ENCODE measurements at places on chromosomes 5 and 9.

DNA sequence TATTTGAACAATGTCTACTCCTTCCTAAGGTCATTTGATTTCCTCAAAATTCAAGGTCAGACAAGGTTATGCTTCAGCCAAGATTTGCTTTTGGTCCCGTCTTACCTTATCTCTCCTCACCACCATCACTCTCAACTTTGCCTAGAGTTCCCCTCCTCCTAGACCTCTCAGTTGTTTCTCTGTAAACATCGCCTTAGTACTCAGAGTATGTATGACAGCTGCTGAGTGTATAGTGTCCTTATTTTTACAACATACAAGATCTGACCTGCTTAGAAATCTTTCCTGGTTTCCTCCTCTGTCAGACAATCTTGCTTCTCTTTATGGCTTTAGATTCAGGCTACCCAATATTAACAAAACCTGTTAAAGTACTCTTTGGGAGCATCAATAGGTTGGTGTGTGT lies 50.0 kb upstream of the C6 start:
- DNase-seq, result no peak

GRCh38 chr9:126788046-126788445 lies 16.8 kb upstream of the ZBTB43 start:
- no peak for DNase-seq

DNA sequence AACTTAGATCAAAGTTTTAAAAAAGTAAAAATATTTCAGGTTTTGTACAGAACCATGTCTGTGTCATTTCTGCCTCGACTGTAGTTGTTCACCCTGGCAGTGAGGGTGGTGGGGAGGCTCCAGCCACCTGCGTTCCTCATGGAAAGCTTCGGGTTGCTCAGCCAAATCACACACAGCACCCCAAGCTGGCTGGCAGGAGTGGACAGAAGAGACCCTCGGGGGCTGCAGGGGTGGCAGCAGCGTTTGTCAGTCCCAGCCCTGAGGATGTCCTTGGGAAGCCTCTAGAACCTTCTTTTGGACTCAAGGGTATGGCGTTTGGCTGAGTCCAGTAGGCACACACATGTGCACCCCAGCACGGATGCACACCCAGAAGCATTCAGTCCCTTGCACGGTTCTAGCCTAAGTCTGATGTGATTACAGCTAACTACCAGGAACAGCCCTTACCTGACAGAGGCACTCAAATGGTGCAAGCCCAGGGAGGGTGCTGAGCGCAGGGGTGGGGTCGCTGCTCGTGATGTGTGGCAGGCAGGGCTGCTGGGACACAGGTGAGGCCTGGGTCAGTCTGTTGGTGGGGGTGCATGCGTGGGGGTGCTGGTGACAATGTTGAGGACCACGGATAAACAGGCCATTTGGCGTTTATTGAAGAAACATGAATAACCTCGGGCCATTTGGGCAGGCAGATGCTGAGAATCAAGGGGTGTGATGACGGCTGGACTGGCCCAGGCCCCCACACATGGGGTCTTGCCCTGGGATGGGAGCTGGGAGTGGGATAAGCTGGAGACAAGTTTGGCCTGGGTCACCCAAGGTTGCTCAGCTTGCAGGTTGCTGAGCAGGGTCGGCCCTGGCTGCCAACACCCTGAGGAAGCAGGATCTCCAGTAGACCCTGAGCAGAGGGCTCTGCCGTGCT lies 103.4 kb downstream of the PHF2 start:
- no peak for DNase-seq

GRCh38 chr9:18114559-18115475 lies 359.1 kb upstream of the ADAMTSL1 start:
- no peak for DNase-seq

DNA sequence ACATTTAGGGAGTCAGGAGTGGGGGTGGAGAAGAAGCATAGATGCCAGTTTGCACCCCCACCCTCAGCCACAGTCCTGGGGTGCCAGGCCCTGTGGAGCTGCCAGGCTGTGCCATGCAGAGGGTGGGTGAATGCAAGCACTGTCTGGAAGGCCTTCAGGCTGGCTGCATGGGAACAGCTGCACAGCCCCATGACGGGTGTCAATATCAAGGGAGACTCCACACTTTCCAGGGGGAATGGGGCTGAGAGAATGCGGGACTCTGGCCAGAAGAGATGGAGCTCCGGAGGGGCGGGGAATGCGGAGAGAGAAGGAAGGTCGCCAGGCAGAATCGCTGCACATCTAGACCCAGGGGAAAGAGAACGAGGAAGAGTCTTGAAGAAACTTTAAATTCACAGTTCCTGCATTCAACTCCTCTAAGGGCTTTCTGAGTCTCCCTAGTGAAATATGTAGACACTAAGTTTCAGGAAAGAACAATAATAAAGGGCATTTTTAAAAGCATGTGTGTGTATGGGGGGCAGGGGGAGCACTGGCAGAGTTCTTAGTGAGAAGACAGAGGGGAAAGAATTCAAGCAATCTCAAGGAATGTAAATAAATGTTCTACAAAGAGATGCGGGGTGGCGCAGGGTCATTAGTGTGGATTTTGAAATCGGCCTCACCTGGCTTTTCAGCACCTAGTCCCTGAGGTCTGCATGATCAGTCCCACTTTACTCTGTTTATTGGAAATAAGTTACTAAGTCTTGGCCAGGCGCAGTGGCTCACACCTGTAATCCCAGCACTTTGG lies 59.1 kb downstream of the BOD1 start:
- no peak for DNase-seq

DNA sequence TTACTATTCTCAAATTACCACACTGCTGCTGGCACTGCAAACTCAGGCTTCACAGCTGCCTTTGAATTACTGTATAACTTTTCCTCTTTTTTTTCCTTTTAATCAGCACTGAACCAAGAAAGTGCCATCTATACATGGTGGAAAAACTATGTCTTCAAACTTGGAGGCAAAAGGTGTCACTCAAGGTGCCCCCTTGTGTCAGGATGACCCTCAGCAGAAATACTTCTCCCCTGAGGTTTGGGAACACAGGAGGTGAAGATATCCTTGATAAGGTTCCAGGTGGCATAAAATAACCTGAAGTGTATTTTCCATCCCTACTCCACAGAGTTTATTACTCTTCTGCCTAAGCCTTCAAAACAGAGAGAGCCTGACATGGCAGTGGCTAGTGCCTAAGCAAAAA lies 14.5 kb downstream of the FRMD3 start:
- DNase-seq, result no peak

- no peak for DNase-seq
Observed at GRCh38 chr9:71986900-71987299, 73.5 kb downstream of the C9orf57 start.

DNA sequence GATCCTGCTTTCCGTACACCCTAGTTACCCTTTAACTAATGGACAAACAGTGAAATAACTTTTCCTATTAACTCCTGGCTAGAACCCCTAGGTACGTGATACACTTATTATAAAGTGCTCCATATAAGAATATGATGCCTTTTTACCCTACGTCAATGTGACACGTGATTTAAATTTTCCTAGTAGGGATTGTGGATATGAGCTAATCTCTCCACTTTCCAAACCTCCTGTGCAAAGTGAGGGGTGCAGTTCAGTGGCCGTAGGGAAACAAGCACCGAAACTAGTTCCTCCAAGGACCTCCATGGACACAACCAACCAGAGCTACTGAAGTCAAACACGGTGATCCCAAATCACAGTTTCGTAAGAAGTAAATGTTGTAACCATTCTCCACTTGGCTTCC lies 19.3 kb downstream of the NFIB start:
- DNase-seq, result no peak

DNA sequence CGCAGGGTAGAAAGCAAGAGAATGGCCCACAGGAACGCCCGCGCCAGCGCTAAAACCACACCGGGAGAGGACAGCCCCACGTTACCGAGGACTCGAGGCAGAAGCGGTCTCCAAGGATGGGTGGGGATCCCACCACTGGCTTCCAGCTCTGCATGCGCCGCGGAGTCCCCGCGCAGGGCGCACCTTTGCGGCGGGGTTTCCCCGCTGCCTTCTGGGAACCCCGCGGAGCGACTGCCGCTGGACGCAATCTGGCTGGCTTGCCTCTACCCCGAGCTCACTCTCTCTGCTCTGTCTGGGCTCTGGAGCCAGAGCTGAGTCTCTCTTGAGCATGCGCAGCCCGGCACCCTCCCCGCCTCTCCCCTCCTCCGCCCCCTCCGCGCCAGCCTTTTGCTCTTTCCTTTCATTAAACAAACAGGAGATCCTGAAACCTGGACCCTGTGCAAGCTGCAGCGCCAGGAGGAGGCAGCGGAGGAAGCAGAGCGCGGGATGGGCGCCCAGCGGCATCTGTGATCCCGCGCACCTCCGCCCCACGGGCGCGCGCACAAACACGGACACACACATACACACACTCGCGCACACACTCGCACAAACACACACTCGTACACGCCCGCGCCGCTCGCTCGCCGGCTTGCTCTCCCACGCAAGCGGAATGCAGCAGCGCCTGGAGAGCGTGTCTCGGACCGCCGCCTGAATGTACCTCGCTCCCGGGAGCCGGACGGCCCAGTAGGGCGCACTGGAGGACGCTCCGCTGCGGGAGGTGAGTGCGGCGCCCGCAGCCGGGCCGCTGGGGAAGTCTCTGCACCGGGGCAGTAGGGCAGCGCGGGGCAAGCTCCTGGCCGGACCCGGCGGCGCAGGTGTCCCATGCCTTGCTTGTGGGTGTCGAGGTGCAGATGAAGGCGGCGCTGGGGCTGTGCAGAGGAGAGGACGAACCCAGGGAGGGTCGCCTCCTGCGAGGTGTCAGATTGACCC lies at the start of gene PLPPR1:
TSS of gene PLPPR1 (plus strand) at position 382 of the 969 bp plus-strand sequence.
- no peak for DNase-seq

DNA sequence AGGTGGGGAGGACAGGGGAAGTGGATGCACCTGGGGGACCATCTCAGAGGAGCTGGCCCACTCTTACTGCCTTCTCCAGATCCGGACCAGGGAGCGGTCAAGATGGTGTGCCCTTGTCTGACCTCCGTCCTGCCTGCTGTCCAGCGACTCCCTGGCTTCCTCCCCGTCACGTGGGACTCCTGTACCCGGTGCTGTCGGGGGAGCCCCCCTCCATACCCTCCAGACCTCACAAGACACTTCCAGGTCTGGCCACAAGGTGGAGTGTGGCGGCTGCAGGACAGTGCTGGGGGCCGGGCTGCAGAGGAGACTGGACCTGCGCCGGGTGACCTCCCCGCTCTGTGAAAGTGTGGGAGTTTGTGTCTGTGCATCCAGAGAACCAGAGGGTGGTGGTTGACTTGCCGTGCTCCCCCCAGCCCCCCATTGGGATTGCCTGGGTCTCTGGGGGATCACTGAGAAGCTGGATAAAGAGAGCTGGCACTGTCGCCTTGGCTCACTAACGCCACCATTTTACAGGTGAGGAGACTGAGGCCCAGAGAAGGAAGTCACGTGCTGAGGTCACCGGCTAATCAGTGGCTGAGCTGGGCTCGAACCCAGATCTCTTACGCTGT lies 1.9 kb upstream of the CRB2 start:
- DNase-seq, result peak; percentile 49

GRCh38 chr5:180974612-180975315 lies 13.9 kb upstream of the BTNL3 start:
- DNase-seq, result no peak

DNA sequence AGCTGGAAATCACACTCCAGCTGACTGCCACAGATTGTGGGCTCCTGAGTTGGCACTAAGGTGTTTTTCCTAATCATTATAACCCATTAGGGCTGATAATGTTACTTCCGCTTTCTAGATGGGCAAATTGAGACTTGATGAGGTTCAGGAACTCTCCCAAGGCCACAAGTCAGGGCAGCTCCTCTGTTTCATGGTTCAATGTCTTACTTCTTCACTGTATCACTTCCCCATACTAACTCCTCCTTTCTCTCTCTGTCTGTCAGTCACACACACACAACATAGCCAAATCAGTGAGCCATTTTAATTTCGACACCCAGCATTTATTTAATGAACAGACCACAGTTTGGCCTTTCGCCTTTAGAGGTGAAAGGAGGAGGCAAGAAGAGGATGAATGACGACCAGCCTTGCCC lies 17.8 kb upstream of the TRAF1 start:
- no peak for DNase-seq

DNA sequence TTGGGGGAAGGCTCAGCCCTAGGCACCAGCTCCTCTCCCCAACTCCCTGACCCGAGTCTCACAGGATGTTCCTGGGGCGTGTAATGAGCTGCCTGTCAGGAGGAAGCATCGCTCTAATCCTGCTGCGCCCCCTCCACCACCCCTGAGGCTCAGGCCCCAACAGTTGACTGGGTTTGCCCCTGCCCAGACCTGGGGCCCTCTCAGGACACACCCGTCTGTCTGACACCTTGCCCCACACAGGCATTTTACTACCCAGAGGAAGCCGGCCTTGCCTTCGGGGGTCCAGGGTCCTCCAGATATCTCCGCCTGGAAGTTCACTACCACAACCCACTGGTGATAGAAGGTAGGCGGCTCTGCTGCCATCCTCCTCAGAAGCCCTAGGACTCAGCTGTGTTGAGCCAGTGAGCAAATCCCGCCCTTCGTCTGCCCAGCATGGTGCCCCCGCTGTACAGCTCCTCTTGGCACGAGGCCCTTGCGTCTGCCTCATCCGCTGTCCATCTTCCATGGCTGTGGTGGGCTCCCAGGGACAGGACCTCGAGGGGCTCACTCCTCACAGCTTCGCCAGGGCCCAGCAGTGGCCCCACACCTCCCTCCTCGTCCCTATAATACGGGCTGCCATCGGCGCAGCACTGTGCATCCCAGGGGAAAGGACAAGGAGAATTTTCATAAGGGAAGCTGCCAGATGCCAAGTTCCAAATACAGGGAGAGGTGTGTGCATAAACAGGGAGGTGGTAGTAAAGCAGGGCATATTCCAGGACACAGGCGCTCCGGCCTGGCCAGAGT lies 8.0 kb downstream of the DBH start:
- no peak for DNase-seq

DNA sequence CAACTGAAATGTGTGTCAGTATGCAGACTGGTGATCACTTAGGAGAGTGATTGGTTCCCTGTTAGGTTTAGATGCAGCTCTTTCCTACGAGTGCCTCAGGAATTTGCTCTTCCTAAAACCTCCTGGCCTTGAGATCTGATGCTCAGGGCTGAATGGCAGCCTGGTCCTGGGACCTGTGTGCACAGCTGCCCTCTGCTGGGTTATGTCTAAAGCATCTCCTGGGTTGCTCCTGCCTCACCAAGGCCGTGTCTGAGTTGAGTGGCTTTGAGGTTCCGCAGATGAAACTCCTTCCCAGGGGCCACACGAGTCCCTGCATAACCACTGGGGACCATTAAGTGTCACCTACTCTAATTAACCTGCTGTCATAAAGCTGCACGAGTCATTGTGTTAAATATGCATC lies 59.5 kb downstream of the MVB12B start:
- DNase-seq, result no peak

DNA sequence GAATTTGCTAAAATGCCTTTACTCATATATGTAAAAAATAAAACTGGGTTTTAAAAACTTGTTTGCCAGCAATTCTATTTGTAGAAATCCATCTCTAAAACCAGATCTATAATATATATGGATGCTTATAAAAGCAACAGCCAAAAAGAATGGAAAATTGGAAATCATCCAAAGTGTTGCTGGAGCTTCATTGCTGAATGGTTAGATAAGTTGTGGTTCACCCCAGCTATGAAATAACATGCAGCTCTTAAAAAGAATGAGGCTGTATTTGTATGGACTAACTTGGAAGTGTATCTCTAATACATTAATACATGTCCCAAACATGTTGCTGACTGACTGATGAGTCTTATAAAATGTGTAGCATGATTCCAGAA lies 76.2 kb downstream of the STK10 start:
- no peak for DNase-seq
